Astrocyte (in vitro differentiated cells and primary cell): ENCODE measurements at places on chromosomes 11 and 22. TPM values are rescaled to one million over a fixed set of nuclear protein-coding genes. Genes with fewer than 3 reads are reported as not detected.

POTEH gene
- not detected in 2 replicates for total RNA-seq

CRYBB3 gene
- 0.43 TPM in 1 of 2 replicates, not detected in the other for total RNA-seq

RASGRP2 gene
- 3.9 and 5.4 TPM in 2 replicates for total RNA-seq

CABP4 gene
- not detected in 2 replicates for total RNA-seq

OR5B12 gene
- total RNA-seq: not detected in 2 replicates

CECR2 gene
- total RNA-seq: 12.6 and 15.7 TPM in 2 replicates

CDC42EP1 gene
- total RNA-seq: 106 and 109 TPM in 2 replicates

AQP11 gene
- 0.48 and 0.91 TPM in 2 replicates for total RNA-seq

DEPDC7 gene
- total RNA-seq: 3.7 and 4.0 TPM in 2 replicates

FADD gene
- total RNA-seq: 37.8 and 40.8 TPM in 2 replicates

OR51B2 gene
- total RNA-seq: not detected in 2 replicates

CHADL gene
- total RNA-seq: 0.23 and 0.34 TPM in 2 replicates

PGA4 gene
- 0.79 and 0.86 TPM in 2 replicates for total RNA-seq

GAL3ST1 gene
- 3.4 and 3.8 TPM in 2 replicates for total RNA-seq

ARVCF gene
- total RNA-seq: 11.0 and 17.9 TPM in 2 replicates

GPHA2 gene
- total RNA-seq: not detected in 2 replicates

FOSL1 gene
- total RNA-seq: 24.5 and 37.9 TPM in 2 replicates

LMO1 gene
- total RNA-seq: 0.46 and 1.5 TPM in 2 replicates

UNC93B1 gene
- total RNA-seq: 37.3 and 39.6 TPM in 2 replicates

KRTAP5-7 gene
- not detected in 2 replicates for total RNA-seq

BEST1 gene
- 0.60 and 0.66 TPM in 2 replicates for total RNA-seq
